AG10803 (cell line): ENCODE measurements at places on chromosomes 6 and 20.

DNA sequence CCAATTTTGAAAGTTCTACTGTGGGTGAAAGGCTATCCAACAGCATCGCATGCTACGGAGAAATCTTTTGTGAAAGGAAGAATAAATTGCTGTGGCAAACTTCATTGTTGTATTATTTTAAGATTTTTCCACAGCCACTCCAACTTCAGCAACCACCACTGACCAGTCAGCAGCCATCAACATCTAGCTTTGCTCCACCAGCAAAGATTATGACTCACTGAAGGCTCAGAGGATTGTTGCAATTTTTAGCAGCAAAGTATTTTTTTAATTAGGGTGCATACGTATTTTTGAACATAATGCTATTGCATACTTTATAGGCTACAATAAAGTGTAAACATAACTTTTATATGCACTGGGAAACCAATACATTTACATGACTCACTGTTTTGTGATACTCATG is 493.5 kb downstream of the TFAP2A start:
- DNase-seq = peak; percentile 47

DNA sequence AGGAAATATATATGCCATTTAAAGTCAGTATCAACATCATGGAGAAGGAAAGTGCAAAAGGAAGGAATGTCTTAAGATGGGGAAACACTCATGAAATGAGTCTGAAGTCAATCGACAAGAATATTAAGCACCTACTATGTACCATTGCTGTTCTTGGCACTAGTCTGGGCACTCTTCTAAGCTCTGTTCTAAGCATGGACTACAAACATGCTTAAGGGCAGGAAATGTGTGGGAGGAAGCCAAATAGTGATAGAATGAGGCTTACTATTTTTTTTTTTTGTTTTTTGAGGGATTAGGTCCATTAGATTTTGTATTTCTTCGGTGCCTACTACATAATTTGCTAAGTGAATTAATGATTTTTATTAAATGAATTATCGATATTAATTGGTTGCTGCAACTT is 83.8 kb upstream of the SUPT3H start:
- DNase-seq = no peak

GRCh38 chr6:85135376-85136094 is 314.3 kb upstream of the NT5E start:
- peak; percentile 89 for DNase-seq

- DNase-seq = no peak
Measured at GRCh38 chr6:148990403-148990802, 243.6 kb downstream of the UST start.

DNA sequence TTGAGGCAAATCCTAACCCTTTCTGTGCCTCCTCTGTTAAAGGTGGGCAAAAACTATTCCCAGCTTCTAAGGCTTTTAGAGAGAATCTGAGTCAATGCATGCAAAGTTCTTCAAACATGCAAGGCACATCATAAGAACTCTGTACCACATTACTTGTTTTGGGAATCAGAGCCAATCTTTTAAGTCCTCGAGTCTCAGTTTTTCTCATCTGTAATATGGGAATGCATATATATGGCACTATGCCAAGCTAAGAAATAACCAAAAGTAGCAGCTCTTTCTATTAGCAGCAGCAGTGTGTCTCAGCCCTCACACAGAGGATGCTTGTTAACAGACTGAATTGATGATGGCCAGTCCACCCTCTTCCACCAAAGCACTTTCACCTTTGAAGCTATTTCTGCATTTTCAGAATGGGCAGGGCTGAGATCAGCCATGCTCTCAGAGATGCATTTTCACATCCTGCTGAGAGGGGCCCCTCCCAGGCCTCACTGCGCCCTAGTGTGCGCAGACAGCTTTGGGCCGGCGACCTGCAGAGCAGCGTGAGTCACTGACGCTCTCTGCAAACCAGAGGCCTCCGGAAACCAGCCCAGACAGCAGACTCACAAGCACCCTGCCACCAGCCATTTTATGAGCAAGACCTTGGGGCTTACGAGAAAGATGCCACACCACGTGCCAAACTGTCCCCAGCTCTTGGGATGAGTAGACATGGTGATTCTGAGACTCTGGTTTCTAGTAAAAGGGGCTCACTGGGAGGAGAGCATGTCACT is 138.0 kb downstream of the NFATC2 start:
- no peak for DNase-seq

- DNase-seq = no peak
Measured at GRCh38 chr6:138219398-138219797, 1.1 kb upstream of the PBOV1 start.

GRCh38 chr6:53546281-53546680 is 1.4 kb upstream of the GCLC start:
- peak; percentile 50 for DNase-seq

DNA sequence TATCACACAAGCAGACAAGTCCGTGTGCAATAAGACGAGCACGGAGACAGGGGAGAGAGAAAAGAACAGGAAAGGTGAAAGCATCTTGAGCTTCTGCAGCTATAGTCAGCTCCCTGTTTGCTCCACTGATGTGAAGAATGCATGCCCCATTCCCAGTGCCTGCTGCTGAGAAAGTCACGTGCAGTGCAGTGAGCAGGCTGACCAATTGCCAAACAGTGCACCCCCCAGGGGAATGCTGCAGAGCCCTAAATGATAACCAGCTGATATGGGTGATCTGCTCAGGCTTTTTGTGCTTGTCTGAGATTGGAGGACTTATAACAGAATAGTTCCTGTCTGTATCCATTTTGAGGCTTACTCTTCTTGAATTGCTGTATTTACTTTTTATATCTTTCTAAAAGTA is 121.5 kb downstream of the PACRG start:
- DNase-seq = no peak

- no peak for DNase-seq
Measured at GRCh38 chr6:102902471-102902870, 1509.0 kb downstream of the GRIK2 start.

- peak; percentile 87 for DNase-seq
Measured at GRCh38 chr6:4125933-4126864, 9.2 kb downstream of the ECI2 start.

DNA sequence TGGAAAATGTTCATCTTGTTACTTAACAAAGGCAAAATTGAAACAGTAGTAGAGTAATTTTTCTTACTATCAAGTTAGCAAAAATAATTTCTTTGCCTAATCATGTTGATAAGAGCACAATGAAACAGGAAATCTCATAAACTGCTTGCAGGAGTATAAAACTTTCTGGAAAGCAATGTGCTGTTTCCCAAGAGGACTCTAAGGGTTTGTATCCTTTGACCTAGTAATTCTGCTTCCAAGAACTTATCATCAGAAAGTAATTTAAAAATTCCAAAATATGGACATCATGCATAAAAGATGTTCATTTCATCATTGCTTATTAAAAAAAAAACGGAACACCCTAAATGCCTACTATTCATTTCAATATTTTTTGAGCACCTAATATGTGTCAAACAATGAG is 46.1 kb upstream of the TNFAIP3 start:
- peak; percentile 50 for DNase-seq

GRCh38 chr6:6661684-6662083 is 73.2 kb downstream of the LY86 start:
- DNase-seq = peak; percentile 54
